ENCODE measurements at places on chromosomes 7 and 10.

GRCh38 chr10:17783751-17784150 lies 25.4 kb upstream of the MRC1 start:
- no peak for DNase-seq

- peak; percentile 17 for DNase-seq
Measured at GRCh38 chr10:115093776-115094408, 727 bp downstream of the ATRNL1 start.

- no peak for DNase-seq
Measured at GRCh38 chr7:40884241-40884640, 749.4 kb downstream of the SUGCT start.

- DNase-seq: no peak
Measured at GRCh38 chr7:45401851-45402250, 172.3 kb upstream of the ADCY1 start.

DNA sequence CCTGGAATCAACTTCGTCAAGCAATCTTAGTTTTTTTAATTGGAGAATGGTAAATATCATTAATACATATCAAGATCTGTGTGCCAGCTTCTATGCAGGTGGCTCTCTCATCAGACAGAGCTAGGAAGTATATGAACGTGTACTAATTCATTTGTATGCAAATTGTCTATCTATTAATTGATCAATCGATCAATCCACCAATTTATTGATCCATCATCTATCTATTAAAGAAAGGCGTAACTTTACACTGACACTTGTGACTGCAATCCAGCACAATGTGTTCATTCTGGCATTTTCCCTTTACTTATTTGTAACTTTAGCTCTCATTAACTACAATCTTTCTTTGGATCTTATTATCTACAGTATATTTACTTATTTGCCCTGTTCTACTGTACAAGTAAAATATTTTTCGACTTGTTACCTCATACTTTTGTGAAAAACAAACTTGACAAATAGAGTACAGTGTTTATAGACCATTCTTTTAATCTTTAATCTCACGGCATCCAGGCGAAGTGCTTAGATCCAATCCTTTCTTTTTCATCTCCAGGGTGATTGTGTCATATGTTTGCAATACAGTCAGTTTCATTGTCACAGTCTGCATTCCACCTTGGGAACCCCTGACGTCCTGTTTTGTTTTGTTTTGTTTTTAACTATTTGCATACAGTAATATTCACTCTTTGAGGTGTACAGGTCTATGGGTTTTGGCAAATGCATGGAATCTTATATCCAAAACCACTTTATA lies 22.0 kb upstream of the GHRHR start:
- no peak for DNase-seq

DNA sequence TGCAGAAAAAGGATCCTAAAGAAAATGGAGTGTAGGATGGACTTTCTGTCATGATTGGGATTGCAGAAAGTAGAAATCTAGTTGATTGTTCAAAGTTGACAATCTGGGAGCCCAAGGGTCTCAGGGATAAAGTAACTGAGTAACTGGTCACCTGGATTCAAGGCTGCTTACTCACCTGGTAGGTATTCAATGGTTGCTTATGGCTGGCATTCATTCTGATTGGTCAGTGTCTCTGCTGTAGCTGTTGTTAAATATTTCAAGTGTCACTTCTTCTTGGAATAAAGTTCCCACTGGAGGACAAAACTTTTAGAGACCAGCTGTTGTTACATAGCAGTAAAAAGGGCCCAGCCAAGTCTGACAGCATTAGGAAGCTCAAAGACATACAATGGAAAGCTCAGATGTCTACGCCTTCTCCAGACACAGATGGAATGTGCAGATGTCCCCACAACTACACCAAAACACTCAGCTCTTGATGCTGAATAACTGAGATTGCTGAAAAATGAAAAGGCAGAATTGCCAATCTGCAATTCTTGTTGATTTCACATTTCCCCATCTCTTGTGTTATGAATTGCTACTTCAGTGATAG lies 106.9 kb downstream of the ZNF467 start:
- DNase-seq: no peak

DNA sequence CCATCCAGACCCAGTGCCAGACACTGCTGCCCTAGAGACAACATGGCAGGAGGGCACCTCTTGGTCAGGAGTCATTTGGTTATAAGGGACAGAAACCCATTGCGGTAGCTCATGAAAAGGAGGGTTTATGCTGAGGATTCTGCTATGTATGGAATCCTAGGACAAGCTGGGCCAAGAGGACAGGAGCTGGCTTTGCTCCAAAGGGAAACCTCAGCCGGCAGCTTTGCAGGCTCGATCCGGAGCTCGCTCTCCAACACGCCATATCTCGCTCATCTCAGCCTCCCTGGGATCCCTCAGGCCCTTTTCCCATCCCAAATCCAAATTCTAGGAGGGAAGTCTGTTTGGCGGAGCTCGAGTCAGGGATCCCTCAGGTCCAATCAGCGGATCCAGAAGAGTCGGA lies 345.7 kb downstream of the GLRX3 start:
- no peak for DNase-seq

DNA sequence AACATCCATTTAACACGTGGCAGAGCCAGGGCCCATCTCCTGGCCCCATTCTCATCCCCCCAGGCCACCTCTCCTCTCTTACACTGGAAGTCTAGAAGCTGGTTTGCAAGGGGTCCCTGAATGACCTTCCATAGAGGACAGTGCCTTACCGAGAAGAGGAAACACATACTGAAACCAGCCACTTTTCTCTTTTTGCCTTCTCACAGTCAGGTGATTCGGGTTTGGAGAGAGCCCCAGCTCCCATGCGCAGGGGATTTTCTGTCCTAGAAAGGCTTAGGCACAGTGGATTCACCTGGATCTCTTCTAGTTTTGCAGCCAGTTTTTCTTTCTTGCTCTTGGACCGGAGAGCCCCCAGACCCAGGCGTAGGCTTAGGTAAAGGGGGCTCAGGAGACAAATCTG lies 334.1 kb upstream of the C7orf33 start:
- no peak for DNase-seq

DNA sequence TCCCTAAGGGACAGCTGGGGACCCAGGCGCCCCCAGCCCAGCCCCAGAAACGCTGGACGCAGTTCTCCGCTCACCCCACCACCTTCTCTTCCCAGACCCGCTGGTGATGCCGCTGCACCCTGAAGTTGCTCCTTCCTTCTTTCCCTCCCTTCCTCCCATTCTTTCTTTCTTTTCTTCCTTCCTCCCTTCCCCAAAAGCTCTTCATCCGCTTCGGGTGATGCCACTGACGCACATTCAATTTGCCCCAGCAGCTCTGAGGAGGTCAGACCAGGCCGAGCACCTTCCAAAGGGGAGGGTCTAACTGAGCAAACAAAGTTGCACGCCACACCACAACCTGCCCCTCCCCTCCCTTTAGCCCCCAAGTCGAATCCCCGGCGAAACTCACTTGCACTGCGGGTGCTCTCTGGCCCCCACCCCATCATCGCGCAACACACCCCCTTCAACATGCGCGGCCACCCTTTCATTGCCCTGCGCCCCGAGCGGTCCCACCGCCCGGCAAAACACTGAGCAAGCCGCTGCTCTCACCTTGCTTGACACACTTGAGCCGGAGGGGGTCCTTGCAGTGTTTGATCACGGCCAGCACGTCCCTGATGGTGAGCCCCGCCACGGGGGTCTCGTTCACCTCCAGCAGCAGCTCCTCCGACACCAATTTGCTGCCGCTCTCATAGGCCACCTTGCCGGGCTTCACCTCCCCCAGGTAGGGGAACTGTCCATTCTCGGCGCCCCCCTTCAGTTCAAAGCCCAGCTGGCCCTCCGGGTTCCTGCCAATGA lies 787 bp downstream of the MAGI2 start:
- DNase-seq: no peak

DNA sequence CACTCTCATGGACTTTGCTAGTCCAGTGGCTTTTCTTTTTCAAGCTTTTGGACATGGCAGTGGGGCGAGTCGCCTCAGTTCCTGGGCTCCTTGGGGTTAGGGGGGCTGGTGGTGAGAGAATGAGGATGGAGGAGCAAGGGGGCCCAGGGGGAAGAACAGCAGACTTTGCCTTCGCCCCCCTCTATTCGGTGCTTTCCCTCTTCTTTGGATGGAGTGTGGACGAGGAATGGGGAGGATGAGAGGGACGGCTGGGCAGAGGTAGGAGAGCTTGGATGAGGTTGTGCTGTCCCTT lies 255 bp downstream of the MAGI2 start:
- no peak for DNase-seq

- DNase-seq: no peak
Measured at GRCh38 chr10:128540128-128540762, 414.0 kb upstream of the MKI67 start.

DNA sequence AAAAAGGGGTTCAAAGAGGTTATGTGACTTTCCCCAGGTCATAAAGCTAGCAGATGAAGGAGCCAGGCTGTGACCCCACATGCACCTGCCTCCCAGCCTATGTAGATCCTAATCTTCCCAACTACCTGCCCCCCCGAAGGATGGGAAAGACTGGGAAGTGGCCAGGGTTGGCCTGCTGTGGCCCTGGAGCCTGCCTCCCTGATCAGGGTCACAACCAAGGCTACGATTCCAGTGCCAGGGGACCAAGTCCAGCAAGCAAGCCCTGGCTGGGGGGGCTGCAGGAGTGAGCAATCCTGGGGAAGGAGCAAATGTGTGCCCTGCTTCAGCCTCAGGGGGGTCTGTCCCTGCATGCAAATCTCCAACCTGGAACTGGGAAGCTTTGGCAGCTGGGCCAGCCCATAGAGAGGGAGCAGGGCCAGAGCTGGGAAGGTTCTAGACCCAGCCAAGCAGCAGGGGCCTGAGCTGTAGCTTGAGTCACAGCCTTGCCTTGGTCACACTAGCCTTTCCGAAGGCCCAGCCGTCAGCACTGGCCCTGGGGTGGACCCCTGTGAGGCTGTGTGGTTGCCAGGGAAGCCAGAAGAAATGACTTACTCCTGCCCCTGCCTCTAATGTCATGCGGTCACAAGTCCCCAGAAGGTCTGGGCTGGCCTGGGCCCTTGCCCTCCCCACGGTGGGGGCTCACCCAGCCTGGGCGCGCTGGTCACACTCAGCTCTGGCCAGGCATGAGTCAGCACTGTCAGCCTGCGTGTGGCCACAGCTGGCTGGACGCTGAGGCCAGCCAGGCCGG lies 96.4 kb upstream of the ZMIZ1 start:
- DNase-seq: no peak

DNA sequence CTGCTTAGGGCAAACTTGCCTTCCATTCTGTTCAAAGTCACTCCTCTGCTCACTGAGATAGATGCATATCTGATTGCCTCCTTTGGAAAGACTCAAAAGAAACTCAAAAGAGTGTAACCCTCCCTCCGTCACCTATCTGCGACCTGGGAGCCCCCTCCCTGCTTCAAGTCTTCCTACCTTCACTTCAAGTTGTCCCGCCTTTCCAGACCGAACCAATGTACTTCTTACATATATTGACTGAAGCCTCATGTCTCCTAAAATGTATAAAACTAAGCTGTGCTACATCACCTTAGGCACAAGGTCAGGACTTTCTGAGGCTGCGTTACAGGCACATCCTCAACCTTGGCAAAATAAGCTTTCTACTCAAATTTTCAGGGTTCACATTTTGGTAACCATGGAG lies 77.4 kb upstream of the C1GALT1 start:
- no peak for DNase-seq

- DNase-seq: no peak
Measured at GRCh38 chr7:102167254-102167653, 119.4 kb upstream of the SH2B2 start.

DNA sequence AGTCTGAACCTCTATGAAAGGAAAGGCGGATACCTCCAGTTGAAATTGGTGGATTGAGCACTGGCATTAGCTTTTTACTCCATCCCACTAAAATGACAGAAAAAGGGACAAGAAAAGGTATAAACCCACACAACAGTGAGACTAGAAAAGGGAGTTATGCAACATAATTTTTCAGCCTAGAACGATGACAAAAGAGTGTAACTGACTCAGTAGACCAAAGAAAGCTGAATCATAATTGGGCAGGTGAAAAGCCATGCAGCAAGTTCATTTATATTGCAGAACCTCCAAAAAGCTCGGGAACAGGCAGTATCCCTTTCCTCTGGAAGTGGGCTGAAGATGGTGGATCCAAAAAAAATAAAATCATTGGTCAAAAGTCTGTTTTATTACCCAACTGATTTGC lies 30.5 kb upstream of the ZCCHC24 start:
- DNase-seq: no peak

DNA sequence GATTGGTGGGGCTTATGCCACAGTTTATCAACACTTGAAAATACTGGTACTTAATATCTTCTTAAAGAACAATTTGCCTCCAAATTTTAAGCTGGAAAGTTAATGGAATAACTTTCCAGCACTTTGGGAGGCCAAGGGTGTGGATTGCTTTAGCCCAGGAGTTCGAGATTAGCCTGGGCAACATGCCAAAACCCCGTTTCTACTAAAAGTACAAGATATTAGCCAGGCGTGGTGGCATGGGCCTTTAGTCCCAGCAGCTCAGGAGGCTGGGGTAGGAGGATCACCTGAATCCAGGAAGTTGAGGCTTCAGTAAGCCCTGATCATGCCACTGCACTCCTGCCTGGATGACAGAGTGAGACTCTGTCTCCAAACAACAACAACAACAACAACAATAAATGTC lies 56.0 kb downstream of the PRF1 start:
- no peak for DNase-seq

GRCh38 chr7:33155811-33156210 lies 26.4 kb downstream of the BBS9 start:
- no peak for DNase-seq

- no peak for DNase-seq
Measured at GRCh38 chr7:151233804-151234203, 1.5 kb downstream of the CHPF2 start.

DNA sequence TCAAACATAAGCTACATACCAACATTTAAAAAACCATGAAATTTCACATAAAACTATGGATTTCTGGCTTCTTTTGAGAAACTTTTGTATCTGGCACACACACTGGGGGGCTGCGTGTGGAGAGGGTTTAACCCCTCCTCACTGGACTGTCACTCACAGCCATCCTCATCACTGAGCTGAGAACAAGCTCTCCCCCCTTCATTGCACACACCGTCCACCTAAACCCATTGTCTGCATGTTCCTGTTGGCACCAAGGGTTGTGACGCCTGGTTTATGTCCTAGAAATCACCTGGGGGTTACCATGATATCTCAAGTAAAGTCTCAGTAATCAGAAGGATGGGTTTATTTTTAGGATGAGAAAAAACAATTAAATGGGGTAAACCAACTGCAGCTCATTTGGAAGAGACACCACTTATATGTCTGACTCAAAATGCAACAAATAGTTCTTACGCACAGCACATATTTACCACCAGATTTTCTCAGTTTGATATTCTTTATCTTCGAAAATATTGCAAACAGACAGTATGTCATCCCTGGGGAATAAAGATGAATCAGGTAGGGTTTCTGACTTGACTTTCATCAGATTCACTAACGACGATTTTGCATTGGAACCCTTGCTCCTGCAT lies 218.5 kb upstream of the KLF6 start:
- no peak for DNase-seq

DNA sequence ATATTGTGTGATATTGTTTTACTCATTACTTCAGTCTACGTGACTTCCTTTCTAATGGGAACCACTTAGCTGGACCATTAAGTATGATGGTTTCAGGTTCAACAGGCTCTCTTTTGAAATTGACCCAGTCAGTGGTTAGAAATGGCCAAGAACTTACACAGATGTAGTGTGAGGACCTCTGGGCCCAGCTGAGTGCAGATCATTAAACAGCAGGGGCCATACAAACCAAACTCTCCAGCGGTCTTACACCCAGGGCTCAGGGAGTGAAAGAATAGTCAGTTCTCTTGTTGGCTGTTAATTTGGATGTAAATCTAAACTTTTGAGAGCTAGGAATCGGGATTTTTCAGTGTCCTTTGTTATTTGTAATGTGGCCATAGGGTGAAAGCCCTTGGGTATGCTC lies 107.3 kb downstream of the CELF2 start:
- DNase-seq: no peak

GRCh38 chr7:4204513-4205165 lies 477.5 kb upstream of the FOXK1 start:
- DNase-seq: peak; percentile 40

- DNase-seq: no peak
Measured at GRCh38 chr10:118908557-118909256, 120.8 kb upstream of the NANOS1 start.
